ENCODE measurements at places on chromosomes 3 and 15. TPM values are rescaled to one million over a fixed set of nuclear protein-coding genes. Genes with fewer than 3 reads are reported as not detected.

Gene MST1R
- 38.8 TPM for polyA plus RNA-seq

Gene LRRIQ4
- polyA plus RNA-seq = not detected

Gene GRM7
- polyA plus RNA-seq = 0.35 TPM

Gene PARP14
- 31.6 TPM for polyA plus RNA-seq

Gene SNX22
- 14.2 TPM for polyA plus RNA-seq

Gene CLRN1
- not detected for polyA plus RNA-seq

Gene FRMD4B
- 16.6 TPM for polyA plus RNA-seq

Gene SKOR1
- polyA plus RNA-seq = 0.43 TPM

Gene GOLGA8R
- 0.76 TPM for polyA plus RNA-seq

Gene GP5
- 0.06 TPM for polyA plus RNA-seq

Gene USP50
- polyA plus RNA-seq = not detected

Gene RARRES1
- polyA plus RNA-seq = 49.8 TPM

Gene ACSBG1
- 0.47 TPM for polyA plus RNA-seq

Gene GOLGA8S
- polyA plus RNA-seq = 0.05 TPM

Gene LIPH
- 21.2 TPM for polyA plus RNA-seq

- no peak for DNase-seq
Measured at GRCh38 chr3:111159391-111159790, 87.8 kb downstream of the NECTIN3 start.

GRCh38 chr15:55552926-55553325 is 35.2 kb downstream of the PYGO1 start:
- DNase-seq = peak; percentile 62

DNA sequence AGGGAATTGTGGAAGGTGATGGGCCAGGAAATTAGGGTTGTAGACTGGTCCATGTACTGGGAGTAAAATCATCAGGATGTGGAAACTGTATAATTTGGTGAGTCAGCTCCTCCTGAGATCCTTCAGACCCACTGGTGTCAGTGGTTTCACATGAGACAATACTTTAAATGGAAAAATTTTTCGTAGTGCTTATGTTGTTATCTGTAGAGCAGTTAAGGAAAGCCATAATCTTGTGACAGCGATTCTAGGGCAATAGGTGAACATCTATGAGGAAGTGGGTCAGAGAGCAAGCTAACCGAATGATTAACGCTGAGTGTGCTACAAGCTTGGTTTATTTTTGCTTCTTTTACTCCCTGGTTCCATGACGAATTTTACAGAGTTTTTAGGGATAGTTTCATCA is 200.6 kb downstream of the CADM2 start:
- no peak for DNase-seq

GRCh38 chr3:148854061-148854460 is 11.0 kb upstream of the CPA3 start:
- DNase-seq = no peak

GRCh38 chr3:72413228-72413627 is 435.0 kb downstream of the SHQ1 start:
- no peak for DNase-seq

GRCh38 chr15:62758126-62758951 is 284.2 kb upstream of the TPM1 start:
- peak; percentile 90 for DNase-seq

DNA sequence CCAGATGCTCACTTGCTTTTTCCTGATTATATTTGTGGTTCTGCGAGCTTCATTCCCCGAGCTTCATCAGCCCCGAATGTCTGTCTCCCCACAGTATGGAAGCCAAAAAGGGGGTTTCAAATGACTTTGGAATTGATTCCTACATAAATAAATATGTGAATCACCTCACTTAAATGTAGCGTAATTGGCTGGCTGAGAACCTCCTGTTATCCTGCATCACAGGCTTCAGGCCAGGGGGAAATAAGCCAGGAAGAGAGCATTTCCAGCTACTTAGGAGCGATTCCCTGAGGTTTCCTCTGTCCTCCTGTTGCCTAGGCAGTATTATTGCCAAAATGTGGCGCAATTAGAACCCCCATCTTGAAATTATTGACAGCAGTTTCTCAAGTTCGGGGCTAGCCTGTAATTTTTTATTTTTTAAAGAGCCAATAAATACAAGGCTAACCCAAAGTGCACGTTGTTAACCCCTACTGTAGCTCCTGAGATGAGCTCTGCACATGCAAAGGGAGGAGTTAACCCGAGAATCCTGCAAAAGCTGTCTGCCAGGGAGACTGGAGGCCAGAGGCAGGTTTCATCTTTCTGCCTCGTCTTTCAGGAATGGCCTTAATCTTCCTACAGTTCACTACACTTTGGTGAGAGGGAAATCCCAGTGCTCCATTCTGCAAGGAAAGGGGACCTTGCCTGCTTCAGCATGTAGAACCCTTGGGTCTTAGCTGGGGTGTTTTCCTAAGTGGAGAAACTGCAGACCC is 148.2 kb downstream of the ADAMTS9 start:
- DNase-seq = peak; percentile 80

DNA sequence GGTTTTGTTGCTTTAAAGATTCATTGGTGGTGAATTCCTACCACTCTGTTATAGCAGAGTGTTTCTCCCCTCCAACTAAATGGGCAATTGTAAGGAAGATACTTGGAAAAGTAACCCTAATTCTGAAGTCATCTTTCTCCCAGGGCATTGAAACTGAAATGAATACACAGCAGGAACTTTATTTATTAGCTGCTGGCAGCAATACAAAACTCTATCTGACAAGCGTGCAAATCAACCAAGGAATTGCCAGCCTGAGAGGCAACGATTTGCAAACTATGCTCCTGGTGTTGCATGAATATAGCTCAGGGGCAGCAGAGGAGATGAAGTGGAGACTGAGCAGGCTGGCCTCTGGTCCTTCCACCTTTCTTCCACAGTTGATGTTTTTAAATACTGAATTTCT is 48.9 kb downstream of the CD200R1 start:
- DNase-seq = no peak

GRCh38 chr15:68987120-68987519 is 27.4 kb upstream of the NOX5 start:
- DNase-seq = no peak

DNA sequence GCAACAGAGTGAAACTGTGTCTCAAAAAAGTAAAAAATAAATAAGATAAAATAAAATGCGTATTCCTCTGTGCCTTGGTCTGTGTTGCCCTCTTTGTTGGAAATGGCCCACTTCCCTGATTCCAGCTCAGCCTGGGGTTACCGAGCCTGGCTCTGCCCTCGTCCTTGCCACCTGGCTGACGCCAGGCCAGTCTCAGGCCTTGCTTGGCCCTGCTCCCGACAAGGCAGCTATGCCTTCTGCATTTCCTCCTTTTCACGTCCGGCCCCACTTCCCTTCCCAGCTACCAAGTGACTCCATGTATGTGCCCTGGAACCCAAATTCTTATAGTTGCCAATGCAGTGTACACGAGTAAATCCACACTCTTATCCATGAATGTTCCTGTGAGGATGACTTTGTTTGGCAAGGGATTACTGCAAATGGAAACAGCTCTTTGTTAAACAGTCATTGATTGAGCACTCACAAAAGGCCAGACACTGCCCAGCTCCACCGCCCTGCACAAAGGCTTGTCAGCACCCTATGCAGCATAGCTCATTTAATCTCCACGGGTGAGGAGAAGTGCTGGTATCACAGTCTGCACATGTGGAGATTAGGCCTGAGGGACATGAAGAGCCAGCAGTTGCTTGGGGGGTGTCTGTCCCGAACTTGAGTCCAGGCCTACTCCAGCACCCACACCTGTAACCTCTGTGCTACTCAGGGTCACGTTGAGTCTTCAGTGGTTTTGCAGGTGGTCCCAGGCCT is 25.1 kb downstream of the SPSB4 start:
- DNase-seq = peak; percentile 30

- no peak for DNase-seq
Measured at GRCh38 chr3:12995389-12996180, 77.6 kb downstream of the IQSEC1 start.

DNA sequence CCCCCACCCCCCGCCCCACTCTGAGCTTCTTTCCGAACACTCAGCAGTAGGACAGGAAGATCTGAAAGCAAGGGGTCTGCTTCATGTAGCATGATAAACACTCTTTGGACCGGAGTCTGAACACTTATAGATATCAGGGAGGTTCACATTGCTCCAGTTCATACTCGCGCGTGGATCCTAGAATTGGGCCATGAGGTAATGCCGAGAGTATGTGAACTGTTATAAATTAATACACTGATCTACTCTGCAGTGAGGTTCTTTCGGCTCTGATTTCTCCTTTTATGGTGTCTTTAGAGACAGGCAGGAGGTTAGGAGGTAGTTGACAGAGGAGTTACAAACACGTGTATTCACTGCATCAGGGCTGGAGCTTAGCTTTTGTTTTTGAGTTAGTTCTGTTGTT is 223.0 kb downstream of the THSD4 start:
- no peak for DNase-seq

DNA sequence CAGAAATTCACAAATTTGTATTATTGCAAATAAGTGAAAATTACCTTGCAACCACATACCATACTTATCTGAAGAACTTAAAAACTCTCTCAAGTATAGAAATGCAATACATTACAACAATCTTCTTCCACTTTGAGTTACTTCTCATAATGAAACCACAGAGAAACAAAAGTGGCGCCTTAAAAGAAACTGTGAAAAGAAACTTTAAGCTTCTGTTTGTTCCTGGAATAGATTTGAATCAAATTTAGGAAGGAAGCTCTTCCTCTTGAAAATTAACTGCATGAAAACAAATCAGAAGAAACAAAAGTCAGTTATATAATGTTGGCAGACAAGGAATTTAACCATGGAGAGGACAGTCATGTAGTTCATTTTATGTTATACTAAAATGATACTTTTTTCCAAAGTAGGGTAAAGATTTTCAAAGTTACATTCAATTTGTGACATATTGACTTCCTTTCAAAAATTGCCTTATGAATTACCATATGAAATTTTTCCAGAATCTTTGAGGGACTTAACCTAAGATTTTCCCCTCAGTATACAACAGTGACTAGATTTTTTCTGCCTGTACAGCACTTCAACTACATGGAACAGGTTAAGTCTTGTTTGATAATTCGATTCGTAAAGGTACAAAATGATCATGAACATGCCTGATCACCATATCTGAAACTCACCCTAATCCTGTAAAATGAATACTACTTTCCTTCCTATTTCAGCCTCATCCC is 57.6 kb upstream of the TNFSF10 start:
- DNase-seq = no peak

GRCh38 chr3:190058521-190059241 is 62.0 kb downstream of the P3H2 start:
- DNase-seq = no peak

DNA sequence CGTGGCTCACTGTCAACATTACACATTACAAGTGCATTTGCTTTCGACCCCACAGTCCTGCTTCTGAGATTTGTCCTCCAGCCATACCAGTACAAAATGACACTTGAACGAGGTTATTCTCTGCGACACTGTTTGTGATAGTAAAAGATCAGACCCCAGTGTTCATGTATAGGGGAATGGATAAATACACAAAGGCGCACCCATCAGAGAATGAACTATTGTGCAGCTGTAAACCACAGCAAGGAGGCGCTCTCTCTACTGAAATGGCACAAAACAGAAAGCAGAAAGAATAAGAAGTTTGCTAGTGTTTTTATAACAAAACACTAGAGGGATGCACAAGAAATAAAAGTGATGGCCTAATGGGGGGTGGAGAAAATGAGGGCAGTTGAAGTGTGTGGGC is 4.9 kb upstream of the CHSY1 start:
- no peak for DNase-seq

GRCh38 chr3:42036483-42036823 is 54.7 kb upstream of the TRAK1 start:
- DNase-seq = no peak

GRCh38 chr3:132262305-132262704 is 54.9 kb upstream of the ACP3 start:
- no peak for DNase-seq

DNA sequence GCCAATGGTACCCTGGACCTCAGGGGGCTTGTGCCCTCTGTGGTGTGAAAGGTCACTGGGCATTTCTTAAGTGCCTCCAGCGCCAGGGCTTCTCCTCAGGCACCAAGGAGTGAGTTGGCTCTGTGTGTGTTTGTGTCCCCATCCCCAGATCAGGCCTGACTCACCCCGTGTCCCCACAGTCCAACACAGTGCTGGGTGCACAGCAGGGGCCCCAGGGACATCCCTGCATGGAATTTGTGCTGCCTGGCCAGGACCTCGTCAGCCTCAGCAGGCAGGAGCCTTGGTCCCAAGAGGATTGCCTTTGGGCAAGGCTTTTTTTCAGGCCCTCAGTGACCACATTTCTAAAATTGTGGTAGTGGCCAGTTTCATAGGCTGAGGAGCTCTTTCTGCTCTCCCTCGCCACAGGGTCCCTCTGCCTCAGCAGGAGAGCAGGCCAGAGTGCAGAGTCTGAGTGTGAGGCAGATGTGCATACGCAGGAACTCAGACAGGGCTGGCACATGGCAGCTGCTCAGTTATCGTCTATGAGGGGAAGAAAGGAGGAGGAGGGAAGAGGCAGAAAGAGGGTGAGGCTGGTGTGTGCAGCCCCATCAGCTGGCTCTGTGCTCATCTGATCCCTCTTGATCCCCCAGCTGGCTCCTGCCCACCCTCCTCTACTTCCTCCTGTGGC is 215.6 kb downstream of the RPLP1 start:
- DNase-seq = no peak

GRCh38 chr3:59572106-59572505 is 522.3 kb upstream of the CFAP20DC start:
- DNase-seq = no peak

DNA sequence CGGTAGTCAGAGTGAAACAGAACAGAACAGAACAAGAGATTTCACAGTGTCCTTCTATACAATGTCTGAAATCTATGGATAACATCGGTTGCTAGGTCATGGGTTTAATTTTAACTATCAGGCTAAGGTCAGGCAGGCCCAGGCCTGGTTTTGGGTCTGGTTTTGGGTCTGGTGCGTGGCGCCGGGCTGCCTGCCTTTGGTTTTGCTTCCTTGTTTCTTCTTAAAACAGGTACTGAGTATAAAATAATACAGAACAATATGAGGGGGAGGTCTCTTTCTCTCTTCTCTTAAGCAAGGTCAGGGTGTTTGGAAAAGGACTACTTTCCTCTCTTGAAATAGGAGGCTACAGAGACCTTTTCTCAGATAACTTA is 1.4 kb downstream of the AEN start:
- DNase-seq = no peak

DNA sequence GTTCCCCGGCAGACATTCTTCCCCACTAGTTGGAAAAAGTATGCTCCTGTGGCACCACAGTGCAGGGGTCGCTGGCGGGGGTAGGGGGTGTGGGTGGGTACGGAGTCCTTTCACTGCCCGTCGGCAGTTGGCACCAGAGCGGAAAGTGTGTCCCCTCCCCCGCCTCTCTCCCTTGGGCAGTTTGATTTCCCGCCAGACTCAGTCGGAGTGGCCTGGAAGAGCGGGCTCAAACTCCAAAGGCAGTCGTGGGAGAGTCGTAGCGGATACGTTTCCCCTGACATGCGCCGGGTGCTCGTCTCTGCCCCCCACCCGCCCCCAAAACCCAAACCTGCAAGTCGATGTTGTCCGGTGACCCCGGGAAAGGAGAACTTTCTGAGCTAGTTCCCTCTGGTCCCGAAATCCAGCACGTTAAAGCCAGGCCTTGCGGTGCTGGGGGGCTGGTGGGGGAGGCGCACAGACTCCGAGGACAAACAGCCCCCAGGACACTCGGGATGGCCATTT is 4.4 kb upstream of the FOXB1 start:
- DNase-seq = no peak

GRCh38 chr3:154792828-154793227 is 287.3 kb upstream of the MME start:
- no peak for DNase-seq

- DNase-seq = no peak
Measured at GRCh38 chr3:141255846-141256261, 24.2 kb downstream of the PXYLP1 start.

Measured in lung (tissue), 17 donors.